MG63 (cell line): ENCODE measurements at places on chromosomes 3 and 15.

GRCh38 chr3:179486806-179487205 is 35.5 kb upstream of the GNB4 start:
- DNase-seq: no peak

GRCh38 chr15:59224474-59224873 is 17.8 kb downstream of the LDHAL6B start:
- no peak for DNase-seq

GRCh38 chr3:170768334-170768801 is 101.6 kb downstream of the RPL22L1 start:
- DNase-seq: no peak

- DNase-seq: no peak
Measured at GRCh38 chr15:87986776-87987175, 269.8 kb downstream of the NTRK3 start.

GRCh38 chr15:96047255-96047931 is 283.1 kb upstream of the NR2F2 start:
- DNase-seq: peak; percentile 55

- no peak for DNase-seq
Measured at GRCh38 chr3:106573605-106574004, 704.8 kb upstream of the CBLB start.

GRCh38 chr3:63056932-63057331 is 181.7 kb upstream of the CADPS start:
- DNase-seq: no peak

- DNase-seq: no peak
Measured at GRCh38 chr3:132872711-132873110, 150.5 kb upstream of the NPHP3 start.

- DNase-seq: no peak
Measured at GRCh38 chr3:188817103-188817934, 354.5 kb upstream of the TPRG1 start.

- DNase-seq: no peak
Measured at GRCh38 chr3:108333961-108334360, 37.6 kb downstream of the HHLA2 start.

- DNase-seq: peak; percentile 13
Measured at GRCh38 chr3:71784914-71785531, at the start of gene PROK2. Gene PROK2, minus strand, starts transcription at chr3:71785148. Its CDS starts 96 bp downstream, at chr3:71785052.

DNA sequence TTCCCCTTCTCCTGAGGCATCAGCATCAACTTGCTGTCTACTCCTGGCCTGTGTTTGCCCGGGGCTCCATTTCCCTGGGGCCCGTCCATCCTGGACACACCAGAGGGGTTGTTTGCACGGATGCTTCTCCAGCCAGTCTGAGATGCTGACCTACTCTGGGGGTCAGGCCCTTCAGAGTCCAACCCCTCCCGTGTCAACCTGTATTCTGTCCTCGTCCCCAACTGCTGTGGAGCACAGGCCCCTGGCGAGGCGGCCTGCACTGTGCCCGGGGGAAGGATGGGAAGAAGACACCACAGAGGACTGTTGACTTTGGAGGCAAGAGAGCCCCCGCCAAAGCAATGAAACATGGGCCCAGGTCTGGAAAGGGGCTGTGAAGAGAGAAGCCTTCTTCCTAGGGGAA is 25.8 kb downstream of the ALS2CL start:
- DNase-seq: no peak

GRCh38 chr3:66068255-66068654 is 29.5 kb upstream of the MAGI1 start:
- DNase-seq: no peak

DNA sequence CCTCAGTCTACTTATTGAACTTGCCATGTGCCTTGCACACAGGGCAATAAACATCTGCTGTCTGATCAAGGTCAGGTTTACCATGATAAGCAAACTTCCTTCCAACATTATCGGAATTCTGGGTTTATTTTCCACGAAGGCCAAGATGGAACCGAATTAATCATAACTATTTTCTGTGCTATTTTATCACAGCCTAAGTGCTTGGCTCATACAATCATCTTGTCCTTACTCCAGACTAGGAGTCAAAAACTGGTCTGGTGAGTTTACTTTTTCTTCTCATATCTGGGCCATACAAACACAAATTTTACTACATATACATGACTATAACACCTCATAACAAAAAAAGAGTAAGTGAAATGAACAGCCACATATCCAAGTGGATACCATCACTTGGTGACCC is 2.3 kb downstream of the FBN1 start:
- no peak for DNase-seq

DNA sequence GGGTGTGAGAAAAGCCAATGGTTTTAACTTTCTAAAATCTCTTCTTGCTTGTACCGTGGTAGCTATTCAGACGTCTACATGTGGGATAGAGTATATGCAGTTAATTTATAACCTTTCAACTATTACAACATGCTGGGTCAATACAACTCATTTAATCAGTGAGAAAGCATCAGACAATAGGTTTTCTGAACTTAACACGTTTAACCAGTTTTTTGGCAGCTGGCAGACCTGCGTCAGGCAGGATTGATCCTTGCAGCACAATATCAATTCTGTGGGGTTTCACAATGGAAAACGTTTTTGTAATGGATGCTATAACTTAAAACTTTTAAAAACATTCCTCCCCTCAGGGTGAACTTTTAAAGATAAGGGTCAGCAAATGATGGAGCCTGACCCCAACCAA is 6.5 kb downstream of the GNB5 start:
- no peak for DNase-seq

DNA sequence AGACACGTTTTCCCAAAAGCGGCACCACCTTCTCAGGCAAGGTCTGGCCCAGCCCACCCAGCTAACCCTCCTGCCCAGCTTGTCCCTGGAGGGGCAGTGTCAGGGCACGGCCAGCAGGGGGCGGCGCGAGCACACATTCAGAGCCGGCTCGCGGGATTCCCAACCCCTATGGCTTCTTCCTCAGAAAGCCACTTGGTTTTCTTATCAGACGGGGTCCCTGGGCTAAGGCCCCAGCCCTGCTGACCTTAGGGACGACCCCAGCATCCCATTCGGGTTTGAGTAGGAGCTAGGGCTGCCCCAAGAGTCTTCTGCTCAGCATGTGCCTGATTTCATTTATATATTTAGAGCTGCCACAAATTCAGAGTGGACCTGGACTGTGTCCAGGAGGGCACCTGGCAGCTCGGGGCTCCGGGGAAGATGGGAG is 14.5 kb downstream of the RLBP1 start:
- peak; percentile 70 for DNase-seq

- DNase-seq: no peak
Measured at GRCh38 chr15:58608711-58609110, 140.8 kb downstream of the ADAM10 start.

- no peak for DNase-seq
Measured at GRCh38 chr3:105862217-105862616, 6.6 kb downstream of the CBLB start.

- no peak for DNase-seq
Measured at GRCh38 chr3:31094048-31094447, 199.6 kb upstream of the GADL1 start.

DNA sequence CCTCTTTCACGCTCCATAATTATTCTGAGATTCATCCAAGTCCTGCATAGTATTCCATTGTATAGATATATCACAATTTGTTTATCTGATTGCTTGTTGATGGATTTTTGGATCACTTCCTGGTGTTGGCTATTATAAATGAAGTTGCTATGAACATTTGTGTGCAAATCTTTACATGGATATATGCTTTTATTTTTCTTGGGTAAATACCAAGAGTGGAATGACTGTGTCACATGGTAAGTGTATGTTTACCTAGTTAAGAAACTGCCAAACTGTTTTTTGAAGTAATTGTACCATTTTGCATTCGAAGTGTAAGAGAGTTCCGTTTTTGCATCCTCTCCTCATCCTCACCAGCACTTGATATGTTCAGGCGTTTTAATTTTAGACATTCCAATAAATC is 34.6 kb upstream of the ROPN1 start:
- no peak for DNase-seq

DNA sequence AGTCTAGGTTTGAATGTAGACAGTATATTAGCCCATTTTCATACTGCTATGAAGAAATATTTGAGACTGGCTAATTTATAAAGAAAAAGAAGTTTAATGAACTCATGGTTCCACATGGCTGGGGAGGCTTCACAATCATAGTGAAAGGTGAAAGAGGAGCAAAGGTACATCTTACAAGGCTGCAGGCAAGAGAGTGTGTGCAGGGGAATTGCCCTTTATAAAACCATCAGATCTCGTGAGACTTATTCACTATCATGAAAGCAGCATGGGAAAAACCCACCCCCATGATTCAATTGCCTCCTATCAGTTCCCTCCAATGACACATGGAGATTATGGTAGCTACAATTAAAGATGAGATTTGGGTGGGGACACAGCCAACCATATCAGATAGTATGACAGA is 440.1 kb upstream of the ARHGEF26 start:
- DNase-seq: no peak

- peak; percentile 75 for DNase-seq
Measured at GRCh38 chr3:192570821-192571791, 156.2 kb downstream of the FGF12 start.

DNA sequence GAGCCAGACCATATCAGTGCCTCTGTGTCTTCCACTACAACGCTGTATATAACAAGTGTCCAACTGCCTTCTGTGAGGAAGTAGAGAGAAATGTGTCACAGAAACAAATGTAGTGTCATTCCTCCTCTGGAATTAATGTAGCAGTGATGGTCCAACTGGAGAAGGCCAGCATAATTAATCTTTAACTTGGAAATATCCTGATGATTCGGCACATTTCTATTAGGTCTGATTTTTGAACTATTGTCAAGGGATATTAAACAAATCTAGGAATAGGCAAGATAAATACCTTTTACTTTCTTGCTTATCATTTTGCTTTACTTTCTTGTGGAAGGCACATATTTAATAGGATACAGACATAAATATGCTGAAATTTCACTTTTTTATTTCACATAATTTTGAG is 446.2 kb upstream of the ALCAM start:
- DNase-seq: no peak

- DNase-seq: no peak
Measured at GRCh38 chr15:66154581-66154980, 99.0 kb downstream of the MEGF11 start.

DNA sequence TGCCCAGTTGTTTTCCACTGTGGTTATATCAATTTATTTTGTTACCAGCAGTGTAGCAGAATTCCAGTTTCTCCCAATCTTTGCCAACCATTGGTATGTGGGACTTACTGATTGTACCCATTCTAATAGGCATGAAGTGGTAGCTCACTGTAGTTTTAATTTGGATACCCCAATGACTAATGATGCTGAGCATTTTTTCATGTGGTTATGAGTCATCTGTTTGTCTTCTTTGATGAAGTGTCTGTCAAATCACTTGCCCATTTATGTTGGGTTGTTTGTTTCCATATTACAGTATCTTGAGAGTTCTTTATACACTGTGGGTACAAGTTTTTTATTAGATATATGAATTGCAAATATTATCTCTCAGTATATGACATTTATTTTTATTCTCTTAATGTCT is 644.3 kb downstream of the NR2F2 start:
- no peak for DNase-seq

DNA sequence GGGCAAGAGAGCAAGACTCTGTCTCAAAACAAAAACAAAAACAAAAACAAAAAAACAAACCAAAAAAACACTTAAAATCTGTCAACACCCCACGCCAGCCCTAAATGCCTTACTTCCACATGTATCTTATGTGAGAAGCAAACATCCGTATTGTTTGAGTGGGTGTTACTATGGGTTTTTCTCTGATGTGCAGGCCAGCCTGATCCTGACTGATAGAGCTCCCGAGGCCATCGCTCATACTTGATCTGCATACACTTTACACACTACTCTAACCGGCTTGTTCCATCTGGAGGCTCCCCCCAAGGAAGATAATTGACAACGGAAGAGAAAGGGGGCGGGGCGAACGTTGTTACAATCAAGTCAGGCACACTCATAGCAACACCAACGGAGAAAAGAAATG is 237.4 kb downstream of the TBL1XR1 start:
- DNase-seq: no peak
